ENCODE measurements at places on chromosomes 3 and 15.

GRCh38 chr3:9420850-9421549 lies 23.6 kb downstream of the SETD5 start:
- DNase-seq = no peak

GRCh38 chr3:130468311-130468710 lies 48.7 kb upstream of the COL6A6 start:
- no peak for DNase-seq

DNA sequence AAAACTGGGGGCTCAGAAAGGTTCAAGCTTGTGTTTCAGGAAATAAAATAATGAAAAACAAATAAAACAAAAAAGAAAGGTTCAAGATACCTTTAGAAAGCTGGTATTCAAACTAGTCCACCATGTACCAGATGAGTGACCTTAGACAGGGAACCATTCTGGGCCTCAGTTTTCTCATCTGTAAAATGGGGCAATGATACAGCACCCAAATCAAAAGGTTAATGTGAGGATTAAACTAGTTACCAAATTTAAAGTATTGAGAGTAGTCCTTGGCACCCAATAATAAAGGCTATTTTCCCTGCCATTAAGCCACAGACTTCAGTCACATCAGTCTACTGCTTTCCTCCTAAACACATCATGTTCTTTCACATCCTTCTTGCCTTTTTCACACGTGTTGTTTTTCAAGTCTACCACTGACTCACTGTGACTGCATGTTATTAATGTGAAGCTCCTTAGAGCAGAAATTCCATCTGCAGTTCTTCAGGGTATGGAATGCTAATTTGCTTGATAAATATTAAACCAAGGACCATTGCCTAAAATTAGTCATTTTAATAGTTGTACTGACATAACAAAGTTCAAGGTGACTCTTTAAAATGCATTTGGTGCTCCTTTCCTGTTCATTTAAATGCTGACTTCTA lies 19.9 kb downstream of the TAMM41 start:
- DNase-seq = no peak

DNA sequence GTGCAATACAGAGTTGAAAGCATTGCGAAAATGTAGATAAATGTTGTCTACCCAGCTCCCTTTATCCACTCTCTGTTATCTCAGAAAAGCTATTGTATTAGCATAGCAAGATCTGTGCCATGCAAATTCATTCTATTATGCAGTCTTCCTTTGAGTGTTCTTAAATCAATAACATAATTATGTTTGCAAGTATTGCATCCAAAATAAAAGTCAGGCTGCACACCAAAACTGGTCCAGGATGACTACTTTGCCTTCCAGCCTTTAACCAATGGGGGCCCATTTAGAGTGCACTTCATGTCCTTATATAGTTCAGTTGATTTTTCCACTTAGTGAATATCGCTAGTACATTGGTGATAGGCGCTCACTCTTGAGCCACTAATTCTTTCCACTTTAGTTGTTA lies 107.4 kb upstream of the MLF1 start:
- DNase-seq = no peak

- no peak for DNase-seq
These were observed 127.9 kb upstream of the STT3B start for GRCh38 chr3:31404871-31405270.

DNA sequence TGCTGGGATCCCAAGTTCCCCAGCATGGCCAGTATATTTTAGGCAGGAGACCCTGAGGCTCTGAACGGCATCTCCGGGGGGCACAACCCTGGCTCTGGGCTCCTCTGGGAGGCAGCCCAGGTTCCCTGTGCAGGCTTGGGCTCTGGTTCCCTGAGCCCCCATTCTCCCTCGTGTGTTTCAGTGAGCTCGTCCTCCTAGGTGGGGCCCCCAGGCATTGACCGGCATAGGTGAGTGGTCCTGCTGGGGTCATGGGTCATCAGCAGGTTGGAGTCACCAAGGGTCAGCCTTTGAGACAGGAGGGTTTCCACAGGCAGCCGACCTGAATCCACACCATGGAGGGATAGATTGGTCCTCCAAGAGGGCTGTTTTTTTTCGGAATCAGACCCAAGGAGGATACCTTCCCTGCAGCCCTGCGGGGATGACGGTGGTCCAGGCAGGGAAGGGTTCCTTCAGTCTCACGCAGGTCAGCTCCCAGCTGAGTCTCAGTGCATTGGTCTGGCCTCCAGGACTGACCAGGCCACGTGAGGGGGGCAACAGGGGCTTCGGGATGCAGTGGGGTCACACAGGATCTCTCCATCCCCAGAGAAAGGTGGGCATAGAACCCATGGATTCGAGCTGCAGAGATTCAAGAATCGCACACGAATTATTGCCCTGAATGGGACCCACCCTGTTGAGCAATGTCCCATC lies 226.0 kb downstream of the SNRPN start:
- no peak for DNase-seq

- no peak for DNase-seq
These were observed 44.8 kb downstream of the CGNL1 start for GRCh38 chr15:57421110-57421509.

- DNase-seq = no peak
These were observed 114.8 kb downstream of the BBX start for GRCh38 chr3:107637416-107638183.

DNA sequence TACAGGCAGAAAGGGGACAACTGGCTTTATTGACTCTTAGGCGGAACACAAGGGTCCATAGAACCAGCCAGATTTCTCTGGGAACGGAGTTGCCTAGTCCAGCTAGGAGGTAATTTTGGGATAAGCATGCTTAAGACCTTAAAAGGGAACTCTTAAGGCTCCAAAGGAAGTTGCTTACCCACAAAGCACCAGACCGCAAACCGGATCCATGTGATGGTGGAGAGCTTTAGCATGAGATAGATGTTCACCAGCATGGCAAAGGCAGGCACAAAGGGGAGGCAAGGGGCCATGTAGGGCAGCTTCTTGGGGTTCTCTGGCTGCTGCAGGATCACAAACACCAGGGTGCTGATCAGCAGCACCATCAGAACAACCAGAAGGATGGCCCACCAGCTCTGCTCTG lies 61.4 kb downstream of the CLDN11 start:
- DNase-seq = no peak

DNA sequence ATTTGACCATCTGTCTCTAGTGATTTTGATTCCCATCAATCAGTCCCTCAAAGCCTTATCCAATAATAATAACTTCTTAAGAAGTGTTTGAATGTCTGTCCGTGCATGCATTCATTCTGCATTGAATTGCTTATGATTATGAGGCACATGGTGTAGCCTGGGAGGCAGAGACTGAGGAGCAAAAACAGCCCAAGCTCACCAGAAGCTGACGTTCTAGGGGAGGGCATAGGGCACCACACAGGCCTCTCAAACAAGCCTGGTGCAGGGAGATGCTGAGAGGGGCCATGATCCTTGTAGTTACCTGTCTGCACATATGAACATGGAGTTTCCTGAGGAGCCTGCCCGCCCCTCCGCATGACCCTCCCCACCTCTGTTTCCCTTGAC lies 89.2 kb upstream of the POMGNT2 start:
- DNase-seq = no peak

- DNase-seq = no peak
These were observed 1.8 kb upstream of the GPR171 start for GRCh38 chr3:151204530-151205402.

- DNase-seq = no peak
These were observed 861.0 kb upstream of the NR2F2 start for GRCh38 chr15:95469496-95470000.

- no peak for DNase-seq
These were observed 122.3 kb upstream of the BHLHE40 start for GRCh38 chr3:4856986-4857385.

GRCh38 chr15:40808861-40809450 lies 1.7 kb upstream of the DNAJC17 start:
- DNase-seq = no peak

DNA sequence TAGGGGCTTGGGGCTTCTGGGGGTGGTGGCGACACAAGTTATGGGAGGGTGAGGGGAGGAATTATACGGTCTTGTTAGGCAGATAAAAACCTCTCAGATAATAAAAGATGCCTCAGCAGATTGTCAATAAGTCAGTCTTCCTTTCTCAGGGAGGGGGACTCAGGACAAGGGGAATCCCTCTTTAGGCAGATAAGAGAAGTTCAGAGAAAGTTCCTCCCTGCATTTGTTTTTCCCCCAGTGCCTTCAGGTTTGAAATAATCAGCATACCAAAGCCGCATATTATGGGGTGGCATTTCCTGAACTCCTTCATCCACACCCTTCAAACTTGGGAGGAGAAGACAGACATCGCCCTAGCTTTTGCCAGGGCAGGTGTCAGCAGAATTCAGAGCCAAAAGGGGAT lies 8.5 kb downstream of the PPCDC start:
- DNase-seq = no peak

DNA sequence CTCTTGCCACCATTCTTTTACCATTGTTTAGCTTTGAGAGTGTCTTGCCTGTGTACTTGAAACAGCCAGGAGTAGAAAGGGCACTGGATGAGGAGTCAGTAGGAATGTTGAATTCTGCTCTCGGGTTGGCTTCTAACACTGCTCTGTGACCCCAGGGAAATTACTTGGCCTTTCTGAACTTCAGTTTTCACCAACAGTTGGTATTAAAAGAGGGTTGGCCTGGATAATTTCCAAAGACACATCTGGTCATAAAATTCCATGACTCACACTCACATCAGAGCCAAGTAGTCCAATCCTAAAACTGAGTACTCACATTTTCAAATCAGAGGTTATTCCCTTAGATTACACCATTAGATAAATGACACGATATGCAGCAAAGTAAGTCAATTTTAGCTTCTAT lies 141.6 kb downstream of the ECT2 start:
- no peak for DNase-seq
